NCI-H1417 (cell line): ENCODE measurements at places on chromosomes 11 and 22.

GRCh38 chr11:15119826-15120225 lies 5.1 kb downstream of the INSC start:
- DNase-seq: no peak

DNA sequence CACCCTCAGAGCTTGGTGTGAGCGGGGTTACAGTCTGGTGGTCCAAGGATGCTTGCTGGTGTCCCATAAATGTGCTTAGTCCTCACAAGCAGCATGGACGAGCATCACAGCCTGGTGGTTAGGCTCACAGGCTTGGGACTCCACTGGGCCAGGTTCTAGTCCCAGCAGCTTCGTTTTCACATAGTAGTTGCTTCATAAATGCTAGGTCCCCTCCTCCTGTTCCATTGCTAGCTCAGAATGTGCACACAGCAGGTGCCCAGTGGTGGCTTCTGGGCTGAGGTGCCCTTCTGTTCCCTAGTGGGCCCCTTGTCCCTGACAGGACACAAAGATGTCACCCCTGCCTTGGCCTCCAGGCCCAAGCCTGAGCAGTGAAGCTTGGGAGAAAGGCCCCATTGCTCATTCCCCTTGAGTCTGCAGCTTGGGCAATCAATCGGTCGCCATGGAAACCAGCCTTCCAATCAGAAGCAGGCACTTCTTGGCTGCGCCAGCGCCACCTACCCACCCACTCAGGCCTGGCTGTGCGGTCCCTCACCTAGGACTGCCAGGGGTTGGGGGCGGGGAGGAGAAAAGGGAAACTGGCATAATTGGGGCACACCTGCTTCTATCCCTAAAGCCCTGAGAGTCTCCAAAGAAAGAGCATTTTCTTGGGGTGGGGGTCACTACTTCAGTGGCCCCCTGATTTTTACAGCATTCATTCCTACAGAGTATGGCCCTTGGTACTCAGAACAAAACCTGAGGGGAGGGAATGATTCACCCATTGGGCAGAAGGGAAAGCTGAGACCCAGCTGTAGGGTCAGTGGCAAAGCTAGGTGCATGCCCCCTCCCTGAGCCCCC lies 48.1 kb downstream of the CYTH4 start:
- peak; percentile 74 for DNase-seq

- DNase-seq: no peak
These were observed 11.9 kb downstream of the KLHL35 start for GRCh38 chr11:75421035-75421602.

DNA sequence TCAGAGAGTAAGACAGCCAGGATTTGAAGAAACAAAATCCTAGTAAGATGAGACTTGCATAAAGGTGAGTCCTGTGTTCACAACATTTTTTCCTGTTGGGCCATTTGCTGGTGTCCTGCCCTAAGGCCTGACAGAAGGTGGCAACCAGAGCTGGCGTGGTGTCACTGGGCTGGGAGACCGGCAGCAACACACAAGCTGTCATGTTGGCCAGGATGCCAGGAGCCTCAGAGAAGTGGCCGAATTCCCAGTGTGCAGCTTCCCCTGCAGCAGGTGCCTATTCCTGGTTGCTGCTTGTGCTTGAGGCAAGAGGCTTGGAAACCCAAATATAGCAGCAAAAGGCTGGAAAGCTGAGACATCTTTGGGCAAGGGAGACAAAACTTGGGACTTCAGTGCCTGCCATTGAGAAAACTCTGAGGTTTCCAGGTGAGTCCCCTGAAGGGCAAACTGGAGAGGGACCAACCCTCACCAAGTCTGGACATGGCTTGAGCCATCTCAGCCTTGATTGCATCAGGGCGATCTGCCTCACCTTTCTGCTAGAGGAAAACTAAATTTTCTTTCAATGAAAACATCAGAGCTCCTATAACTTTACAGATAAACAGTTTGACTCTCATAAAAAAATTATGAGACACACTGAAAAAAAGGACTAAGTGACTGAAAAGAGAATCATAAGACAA lies 25.9 kb downstream of the ALG12 start:
- no peak for DNase-seq

DNA sequence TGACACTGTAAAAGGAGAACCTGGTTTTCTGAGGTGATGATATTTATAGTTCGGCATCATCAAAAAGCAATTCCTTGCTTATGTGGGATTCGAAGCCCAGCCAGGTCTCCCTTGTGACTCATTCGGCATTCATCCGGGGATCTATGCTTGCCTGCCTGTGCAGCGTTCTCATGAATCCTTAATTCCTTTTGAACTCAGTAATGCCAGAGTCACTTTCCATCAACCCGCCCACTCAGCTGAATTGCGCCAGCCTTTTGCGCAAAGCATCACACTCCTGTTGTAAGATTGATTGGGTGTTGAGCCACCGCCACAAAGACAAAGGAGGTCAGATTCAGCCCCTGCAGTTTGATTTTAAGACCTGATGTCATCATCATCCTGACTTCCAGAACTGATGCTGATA lies 128.6 kb downstream of the SLC17A6 start:
- no peak for DNase-seq

DNA sequence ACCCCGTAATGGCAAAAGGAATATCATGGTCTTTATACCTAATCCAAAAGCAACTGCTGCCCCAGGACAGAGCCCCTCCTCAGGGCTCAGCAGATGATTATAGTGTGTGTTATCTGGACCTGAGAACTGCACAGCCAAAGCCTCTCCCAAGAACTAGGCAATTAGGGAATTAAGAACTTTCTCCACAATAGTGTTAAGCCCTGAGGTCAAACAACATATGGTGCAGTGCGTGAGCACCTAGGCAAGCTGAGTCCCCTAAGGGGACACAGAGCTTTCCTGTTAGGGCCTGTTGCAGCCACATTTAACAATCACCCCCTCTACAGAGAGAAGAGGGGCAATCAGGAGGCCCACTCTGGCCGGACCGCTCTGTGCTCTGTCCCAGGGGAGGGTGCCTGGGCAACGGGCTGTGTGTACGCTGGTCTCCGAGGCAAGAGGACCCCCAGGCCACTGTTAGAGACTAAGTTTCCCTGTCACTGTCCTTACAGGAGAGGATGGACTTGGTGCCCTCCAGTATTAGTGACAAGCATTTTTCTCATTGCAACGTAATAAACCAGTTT lies 1.4 kb upstream of the KCNJ5 start:
- DNase-seq: no peak

DNA sequence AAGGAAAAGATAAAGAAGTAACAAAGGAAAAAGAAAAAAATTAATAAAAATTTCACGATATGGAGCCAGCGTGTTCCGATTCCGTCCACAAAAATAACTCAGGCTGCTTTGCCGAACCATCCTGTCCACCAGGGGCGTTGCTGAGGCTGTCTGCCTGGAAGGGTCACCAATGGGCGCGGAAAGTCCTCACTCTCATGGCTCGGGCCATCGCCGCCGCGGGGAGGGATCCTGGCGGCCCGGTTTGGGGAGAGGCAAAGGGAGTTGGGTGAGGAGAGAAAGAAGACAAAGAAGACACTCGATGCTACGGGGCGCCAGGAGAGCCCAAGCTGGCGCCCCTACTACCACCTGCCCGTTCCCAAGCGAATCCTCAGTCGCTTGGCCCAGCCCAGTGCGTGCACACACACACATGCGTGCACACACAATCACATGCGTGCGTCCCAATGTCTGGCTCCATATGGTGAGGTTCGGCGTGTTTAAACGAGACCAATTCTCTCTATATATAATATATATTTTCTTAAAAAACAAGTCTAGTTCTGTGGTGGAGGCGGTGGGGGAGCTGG lies 5.6 kb upstream of the PYGM start:
- DNase-seq: no peak

DNA sequence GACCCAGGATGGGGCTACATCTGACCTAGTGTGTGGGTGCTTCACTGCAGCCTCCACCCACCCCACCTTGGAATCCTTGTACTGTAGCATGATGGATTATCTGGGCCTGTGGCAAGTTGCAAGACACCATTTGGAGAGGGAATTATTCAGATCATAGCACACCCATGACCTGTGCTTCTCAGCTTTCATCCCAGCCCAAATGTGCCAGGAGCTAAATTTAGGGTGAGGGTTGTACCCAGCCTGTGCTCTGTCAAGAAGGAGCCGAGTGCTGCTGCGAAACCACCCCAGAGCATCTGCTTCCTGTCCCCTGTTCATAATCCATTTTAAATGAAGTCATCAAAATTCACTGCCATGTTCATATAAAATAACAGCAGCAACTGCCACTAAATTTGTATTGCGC lies 394.5 kb downstream of the SHANK2 start:
- DNase-seq: no peak

GRCh38 chr22:39239561-39240423 lies 5.0 kb downstream of the PDGFB start:
- DNase-seq: peak; percentile 64
